Cardiac muscle cell (in vitro differentiated cells and primary cell): ENCODE measurements at places on chromosomes 6 and 20. TPM values are rescaled to one million over a fixed set of nuclear protein-coding genes. Genes with fewer than 3 reads are reported as not detected.

- no peak overlapping the region for H3K27ac ChIP-seq
- H3K4me3 ChIP-seq = no peak overlapping the region
- H3K27me3 ChIP-seq = no peaks in the 10 kb centered on the region
- no peaks in the 10 kb centered on the region for H3K36me3 ChIP-seq
- no peaks in the 10 kb centered on the region for H3K4me1 ChIP-seq
These were observed 13.9 kb upstream of the CST7 start for GRCh38 chr20:24935140-24935539.

GRCh38 chr6:125853756-125854155, 63.0 kb downstream of the NCOA7 start:
- no peak overlapping the region for H3K27ac ChIP-seq
- no peaks in the 10 kb centered on the region for H3K4me1 ChIP-seq
- no peaks in the 10 kb centered on the region for H3K27me3 ChIP-seq
- no peaks in the 10 kb centered on the region for H3K36me3 ChIP-seq
- no peak overlapping the region for H3K4me3 ChIP-seq

DNA sequence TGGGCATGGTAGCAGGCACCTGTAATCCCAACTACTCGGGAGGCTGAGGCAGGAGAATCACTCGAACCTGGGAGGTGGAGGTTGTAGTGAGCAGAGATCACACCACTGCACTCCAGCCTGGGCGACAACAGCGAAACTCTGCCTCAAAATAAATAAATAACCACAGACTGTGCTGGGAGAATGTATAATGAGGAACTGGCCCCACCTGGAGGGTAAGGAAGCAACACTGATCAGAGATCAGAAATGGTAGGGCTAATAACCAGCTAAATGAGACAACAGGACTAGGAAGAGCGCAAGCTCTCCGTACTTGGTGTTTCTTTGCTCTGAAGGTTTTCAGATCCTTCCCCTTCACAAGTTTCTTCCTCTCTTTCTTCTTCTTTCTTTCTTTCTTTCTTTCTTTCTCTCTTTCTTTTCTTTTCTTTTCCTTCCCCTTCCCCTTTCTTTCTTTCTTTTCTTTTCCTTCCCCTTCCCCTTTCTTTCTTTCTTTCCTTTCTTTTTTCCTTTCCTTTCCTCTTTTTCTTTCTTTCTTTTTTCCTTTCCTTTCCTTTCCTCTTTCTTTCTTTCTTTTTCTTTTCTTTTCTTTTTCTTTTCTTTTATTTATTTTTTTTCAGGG, 14.6 kb downstream of the CCM2L start:
- H3K4me1 ChIP-seq = no peaks in the 10 kb centered on the region
- H3K36me3 ChIP-seq = no peaks in the 10 kb centered on the region
- no peak overlapping the region for H3K27ac ChIP-seq
- H3K4me3 ChIP-seq = no peak overlapping the region
- no peak for DNase-seq

DNA sequence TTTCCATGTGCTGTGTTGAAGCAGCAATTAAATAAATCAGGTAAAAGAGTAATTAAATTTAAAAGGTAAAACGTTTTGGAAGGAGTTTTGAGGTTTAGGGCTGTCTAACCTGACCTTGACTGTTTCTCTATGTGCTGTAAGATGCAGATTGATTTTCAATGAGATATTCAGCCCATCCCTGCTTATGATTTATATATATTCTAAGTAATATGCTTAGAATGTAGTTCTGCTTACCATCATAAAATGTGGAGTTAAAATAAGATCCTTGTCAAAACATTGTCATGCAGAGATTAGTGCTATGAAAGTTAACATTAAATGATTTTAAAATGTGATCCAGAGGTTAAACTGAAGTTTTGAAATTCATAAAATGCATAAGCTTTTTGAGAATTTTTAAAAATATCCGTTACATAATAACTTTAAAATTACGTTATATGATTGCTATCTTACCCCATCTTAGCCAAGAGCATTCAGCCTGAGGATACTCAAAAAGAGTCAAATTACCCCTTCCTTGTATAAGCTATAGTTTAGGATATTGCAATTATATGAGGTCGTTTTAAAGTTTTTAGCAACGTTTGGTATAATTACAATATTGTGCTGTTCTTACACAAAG, 122.5 kb downstream of the MTHFD1L start:
- no peak for DNase-seq
- H3K36me3 ChIP-seq = no peaks in the 10 kb centered on the region
- H3K4me1 ChIP-seq = no peaks in the 10 kb centered on the region

EPHA7 gene
- total RNA-seq = 52.6 and 59.0 TPM in 2 replicates

SPEF1 gene
- total RNA-seq = 0.95 and 1.6 TPM in 2 replicates

SIM1 gene
- total RNA-seq = not detected in 2 replicates

PLN gene
- total RNA-seq = 187 and 230 TPM in 2 replicates
